Stimulated activated CD8-positive, alpha-beta memory T cell treated with anti-CD3 and anti-CD28 coated beads, Interleukin-15, amount 100 ng/mL, for 1 hour (primary cell): ENCODE measurements at places on chromosomes 7 and 10.

- DNase-seq = no peak
Observed at GRCh38 chr10:9243941-9244411, 1189.5 kb downstream of the GATA3 start.

GRCh38 chr7:122802301-122802751 lies 83.9 kb downstream of the CADPS2 start:
- no peak for DNase-seq

- DNase-seq = no peak
Observed at GRCh38 chr7:100091411-100092181, 2.8 kb downstream of the COPS6 start.

- no peak for DNase-seq
Observed at GRCh38 chr7:74360008-74360407, 70.8 kb downstream of the CLIP2 start.

DNA sequence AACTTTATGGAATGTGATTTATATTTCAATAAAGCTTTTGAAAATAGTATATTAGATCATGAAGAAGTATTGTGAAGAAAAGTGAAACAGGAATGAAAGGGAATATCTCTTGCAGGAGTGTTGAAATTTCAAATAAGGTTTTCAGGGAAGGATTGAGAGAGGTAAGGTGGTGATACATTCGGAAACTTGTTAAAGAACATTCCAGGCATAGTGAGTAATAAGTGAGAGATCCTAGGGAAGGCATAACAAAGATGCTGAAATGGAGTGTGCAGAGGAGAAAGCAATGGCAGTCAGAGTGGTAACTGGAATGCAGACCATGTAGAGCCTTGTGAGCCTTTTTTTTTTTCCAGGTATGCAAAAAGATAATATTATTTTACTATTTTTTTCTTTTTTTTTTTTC lies 4.1 kb downstream of the OR9A4 start:
- DNase-seq = no peak

DNA sequence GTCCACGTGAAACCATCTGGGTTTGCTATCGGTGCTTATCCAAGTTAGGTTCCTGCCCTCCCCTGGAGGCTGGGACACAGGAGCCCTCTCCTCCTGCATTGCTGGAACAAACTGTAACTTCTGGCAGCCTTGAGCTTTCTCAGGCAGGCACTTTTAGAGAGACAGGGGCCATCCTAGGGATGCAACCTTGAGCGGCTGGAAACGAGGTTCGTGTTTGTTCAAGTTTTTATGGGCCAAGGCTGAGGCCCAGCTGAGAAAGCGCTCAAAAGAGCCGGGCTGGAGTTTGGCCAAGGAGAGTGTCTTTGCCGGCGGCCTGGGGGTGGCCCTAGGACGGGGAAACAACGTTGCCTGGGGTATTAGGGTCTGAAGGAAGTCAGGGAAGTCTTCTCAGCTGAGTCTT lies 5.5 kb upstream of the MMD2 start:
- no peak for DNase-seq

- no peak for DNase-seq
Observed at GRCh38 chr7:33334349-33334748, 205.0 kb downstream of the BBS9 start.

DNA sequence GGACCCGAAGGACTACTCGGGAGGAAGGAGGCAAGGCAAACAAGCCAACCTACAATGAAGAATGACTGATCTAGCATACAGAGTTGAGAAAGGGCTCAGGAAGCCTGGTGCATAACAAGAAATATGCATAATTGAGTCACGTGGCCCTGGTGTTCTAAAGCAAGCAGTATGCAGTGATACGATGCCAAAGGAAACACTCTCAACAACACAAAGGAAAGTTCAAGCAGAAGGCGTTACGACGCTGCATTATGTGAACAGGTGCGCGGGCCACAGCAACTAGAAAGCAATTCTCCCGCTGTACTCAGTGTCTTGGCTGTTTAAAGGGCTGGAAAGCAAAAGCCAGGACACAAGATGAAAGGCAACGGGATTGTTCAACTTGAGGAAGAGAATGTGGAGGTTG lies 100.8 kb downstream of the PRTFDC1 start:
- DNase-seq = no peak

GRCh38 chr10:13402021-13402420 lies 53.9 kb upstream of the SEPHS1 start:
- no peak for DNase-seq

GRCh38 chr7:23467291-23467805 lies 2.9 kb downstream of the IGF2BP3 start:
- no peak for DNase-seq

DNA sequence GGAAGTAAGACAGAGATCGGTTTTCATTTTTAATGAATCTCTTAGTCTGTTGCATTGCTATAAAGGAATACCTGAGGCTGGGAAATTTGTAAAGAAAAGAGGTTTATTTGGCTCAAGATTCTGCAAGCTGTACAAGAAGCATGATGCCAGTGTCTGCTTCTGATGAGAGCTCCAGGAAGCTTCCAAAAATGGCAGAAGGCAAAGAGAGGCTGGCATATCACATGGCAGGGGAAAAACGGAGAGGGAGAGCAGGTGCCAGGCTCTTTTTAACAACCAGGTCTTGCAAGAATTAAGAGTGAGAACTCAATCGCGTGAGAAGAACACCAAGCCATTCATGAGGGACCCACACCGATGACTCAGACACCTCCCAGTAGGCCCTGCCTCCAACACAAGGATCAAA lies 125.0 kb upstream of the THSD7A start:
- no peak for DNase-seq

DNA sequence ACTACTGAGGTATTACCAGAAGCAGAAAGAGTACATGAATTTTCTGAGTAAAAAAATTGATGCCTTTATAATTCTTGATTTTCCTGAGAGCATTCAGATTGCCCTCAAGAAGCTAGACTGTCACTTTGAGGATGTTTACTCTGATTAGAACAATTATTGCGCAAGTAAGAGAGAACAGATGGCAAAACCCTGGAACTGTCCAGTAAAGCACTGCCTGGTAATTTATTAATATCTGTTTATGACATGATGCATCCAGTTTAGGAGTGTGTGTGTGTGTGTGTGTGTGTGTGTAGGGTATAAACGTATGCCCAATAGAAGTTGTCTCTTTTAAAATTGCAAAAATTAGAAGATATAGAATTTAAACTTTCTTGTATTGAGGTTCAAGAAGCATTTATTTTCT lies 379.7 kb downstream of the PHTF2 start:
- no peak for DNase-seq
